CD8-positive, alpha-beta memory T cell (primary cell): ENCODE measurements at places on chromosomes 5 and 9. TPM values are rescaled to one million over a fixed set of nuclear protein-coding genes. Genes with fewer than 3 reads are reported as not detected.
A peak's percentile ranks its signal among the peaks of the same experiment; 100 is the strongest.

SLC1A1 gene
- total RNA-seq = 0.09 TPM

EPB41L4A gene
- total RNA-seq = 0.31 TPM

FBP2 gene
- not detected for total RNA-seq

ERBIN gene
- 40.9 TPM for total RNA-seq

INSL6 gene
- not detected for total RNA-seq

GRCh38 chr9:101626295-101626694, 31.5 kb upstream of the PPP3R2 start:
- no peaks in the 10 kb centered on the region for H3K27me3 ChIP-seq
- no peak overlapping the region for H3K4me3 ChIP-seq
- no peak overlapping the region for H3K27ac ChIP-seq

- no peaks in the 10 kb centered on the region for H3K36me3 ChIP-seq
- peak overlapping the region; percentile 84 for H3K4me3 ChIP-seq
- no peak overlapping the region for H3K27ac ChIP-seq
- peak; percentile 48 for DNase-seq
- peaks cover 18% of the 10 kb centered on the region for H3K4me1 ChIP-seq
- peaks cover 9% of the 10 kb centered on the region for H3K27me3 ChIP-seq
Measured at GRCh38 chr9:111597852-111598732, 1.4 kb downstream of the PTGR1 start.

GRCh38 chr9:84975926-84976325, 306.4 kb downstream of the NTRK2 start:
- no peaks in the 10 kb centered on the region for H3K27me3 ChIP-seq
- H3K4me3 ChIP-seq = no peak overlapping the region
- H3K4me1 ChIP-seq = no peaks in the 10 kb centered on the region
- no peak for DNase-seq
- no peak overlapping the region for H3K27ac ChIP-seq
- no peaks in the 10 kb centered on the region for H3K36me3 ChIP-seq

DNA sequence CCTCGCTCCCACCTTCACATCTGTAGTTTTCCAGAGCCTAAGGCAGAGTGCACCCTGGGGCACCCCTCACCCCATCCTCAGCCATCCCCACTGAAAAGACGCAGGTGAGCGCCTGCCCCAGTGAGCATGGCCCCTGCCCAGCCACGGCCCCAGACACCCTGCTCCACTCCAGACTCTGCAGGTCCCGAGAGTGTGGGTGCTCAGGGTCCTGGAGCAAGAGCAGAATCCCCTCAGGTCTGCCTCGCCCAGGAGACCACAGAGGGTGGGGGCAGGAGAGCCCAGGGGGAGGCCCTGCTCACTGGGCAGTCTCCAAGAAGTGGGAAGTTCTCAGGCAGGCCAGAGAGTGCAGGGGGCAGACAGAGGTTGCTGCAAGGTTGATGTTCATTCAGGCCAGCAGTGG, 158.6 kb upstream of the PPP1R26 start:
- H3K4me1 ChIP-seq = no peaks in the 10 kb centered on the region
- H3K36me3 ChIP-seq = no peaks in the 10 kb centered on the region
- H3K27ac ChIP-seq = no peak overlapping the region
- H3K4me3 ChIP-seq = no peak overlapping the region
- no peak for DNase-seq

DNA sequence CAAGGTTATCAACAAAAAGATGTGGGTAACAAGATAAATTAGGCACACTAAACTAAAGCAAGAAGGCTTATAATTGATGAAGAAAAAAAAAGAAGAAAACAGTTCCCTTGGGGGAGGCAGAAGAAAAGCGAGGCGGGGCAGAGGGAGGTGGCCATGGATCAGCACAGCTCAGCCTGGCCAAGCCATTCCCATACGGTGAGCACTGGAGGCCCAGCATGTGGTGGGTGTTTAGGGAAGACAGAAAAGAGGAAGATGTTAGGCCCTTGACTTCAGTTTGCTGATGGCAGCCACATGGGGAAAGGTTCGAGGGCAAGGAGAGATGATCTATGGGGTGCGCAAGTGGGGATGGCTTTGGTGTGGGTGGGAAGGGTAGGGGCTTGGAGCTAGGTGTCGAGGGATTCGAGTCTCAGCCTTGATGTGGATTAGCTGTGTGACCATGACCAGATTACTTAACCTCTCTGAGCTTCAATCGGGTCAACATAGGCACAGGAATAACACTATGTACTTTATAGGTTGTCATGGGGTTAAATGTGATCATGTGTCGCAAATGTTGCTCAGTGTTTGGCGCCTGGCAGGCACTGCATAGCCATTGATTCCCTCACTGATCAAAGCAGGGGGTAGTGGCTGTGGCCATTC, 10.3 kb upstream of the STC2 start:
- H3K4me1 ChIP-seq = no peaks in the 10 kb centered on the region
- H3K4me3 ChIP-seq = no peak overlapping the region
- H3K36me3 ChIP-seq = no peaks in the 10 kb centered on the region

DNA sequence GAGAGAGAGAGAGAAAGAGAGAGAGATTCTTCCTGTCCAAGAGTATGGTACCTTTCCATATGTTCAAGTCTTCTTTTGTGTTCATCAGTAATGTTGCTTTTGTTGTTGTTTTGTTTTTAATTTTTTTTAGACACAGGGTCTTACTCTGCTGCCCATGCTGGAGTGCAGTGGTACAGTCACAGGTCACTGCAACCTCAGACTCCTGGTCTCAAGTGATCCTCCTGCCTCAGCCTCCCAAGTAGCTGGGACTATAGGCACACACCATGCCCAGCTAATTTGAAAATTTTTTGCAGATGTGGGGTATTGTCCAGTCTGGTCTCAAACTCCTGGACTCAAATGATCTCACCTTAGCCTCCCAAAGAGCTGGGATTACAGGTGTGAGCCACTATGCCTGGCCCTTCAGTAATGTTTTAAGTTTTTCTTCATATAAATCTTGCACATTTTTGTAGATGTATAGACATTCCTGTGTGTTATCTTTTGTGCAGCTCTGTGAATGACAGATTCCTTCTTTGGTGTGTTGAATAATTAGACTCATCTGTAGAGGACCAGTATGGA, 36.3 kb downstream of the ZNF483 start:
- no peaks in the 10 kb centered on the region for H3K36me3 ChIP-seq
- H3K4me1 ChIP-seq = no peaks in the 10 kb centered on the region
- no peak overlapping the region for H3K27ac ChIP-seq
- no peak overlapping the region for H3K4me3 ChIP-seq
- no peaks in the 10 kb centered on the region for H3K27me3 ChIP-seq

GRCh38 chr9:94581728-94582127, 11.9 kb downstream of the FBP2 start:
- H3K4me3 ChIP-seq = no peak overlapping the region
- DNase-seq = no peak
- no peaks in the 10 kb centered on the region for H3K27me3 ChIP-seq
- no peak overlapping the region for H3K27ac ChIP-seq
- no peaks in the 10 kb centered on the region for H3K36me3 ChIP-seq
- H3K4me1 ChIP-seq = peaks cover 12% of the 10 kb centered on the region

GRCh38 chr5:9339206-9339818, 206.6 kb downstream of the SEMA5A start:
- no peak overlapping the region for H3K27ac ChIP-seq
- no peaks in the 10 kb centered on the region for H3K36me3 ChIP-seq
- H3K4me3 ChIP-seq = no peak overlapping the region
- H3K27me3 ChIP-seq = no peaks in the 10 kb centered on the region

GRCh38 chr5:163760498-163760897, 255.1 kb downstream of the MAT2B start:
- H3K27ac ChIP-seq = no peak overlapping the region
- H3K27me3 ChIP-seq = no peaks in the 10 kb centered on the region
- no peak overlapping the region for H3K4me3 ChIP-seq
- no peak for DNase-seq
- no peaks in the 10 kb centered on the region for H3K36me3 ChIP-seq
- no peaks in the 10 kb centered on the region for H3K4me1 ChIP-seq
